Stimulated activated CD8-positive, alpha-beta memory T cell treated with anti-CD3 and anti-CD28 coated beads, Interleukin-2, amount 100 ng/mL, for 48 hours (primary cell): ENCODE measurements at places on chromosomes 4 and X.

DNA sequence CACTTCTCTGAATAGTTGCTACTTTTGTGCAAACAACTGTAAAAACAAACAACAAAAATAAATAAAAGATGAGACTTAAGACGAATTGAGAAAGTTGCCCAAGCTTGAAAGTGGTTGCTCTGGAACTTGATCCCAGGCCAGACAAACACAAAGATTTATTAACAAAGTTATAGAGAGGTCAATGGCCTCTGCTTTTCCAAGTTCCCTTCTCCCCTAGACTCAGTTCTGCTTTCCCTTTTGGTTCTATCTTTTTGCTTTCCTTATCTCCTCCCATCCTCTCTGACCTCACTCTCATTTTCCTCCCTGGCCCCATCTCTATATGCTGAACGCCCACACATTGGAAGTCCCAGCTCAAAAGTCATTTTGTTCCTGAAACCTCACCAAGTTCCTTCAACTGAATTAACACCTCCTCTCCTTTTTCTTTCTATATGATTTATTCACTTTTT is 82.7 kb downstream of the MXRA5 start:
- no peak for DNase-seq

DNA sequence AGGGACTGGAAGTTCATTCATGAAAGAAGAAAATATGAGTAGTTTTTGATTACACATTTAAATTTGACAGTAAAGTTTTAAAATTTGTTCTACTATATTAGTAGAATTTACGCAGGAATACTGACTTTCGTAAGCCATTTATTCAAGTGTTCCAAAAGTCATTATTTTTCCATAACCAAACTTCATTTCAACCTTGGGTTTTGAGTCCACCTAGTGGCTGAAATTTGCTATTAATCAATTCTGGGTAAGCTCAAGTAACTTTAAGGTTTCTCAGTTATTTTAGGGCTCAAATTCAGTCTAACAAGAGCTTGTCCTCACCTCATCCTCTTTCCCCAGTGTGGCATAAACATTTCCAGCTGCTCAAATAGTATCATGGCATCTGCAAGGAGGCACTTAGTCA is 175.4 kb downstream of the SH3BGRL start:
- DNase-seq, result no peak

- DNase-seq, result no peak
These were observed 28.4 kb downstream of the APBB2 start for GRCh38 chr4:41185614-41186592.

GRCh38 chrX:103613362-103613890 is 5.7 kb downstream of the TCEAL3 start:
- no peak for DNase-seq

- DNase-seq, result no peak
These were observed 62.5 kb downstream of the WFS1 start for GRCh38 chr4:6332042-6332668.

DNA sequence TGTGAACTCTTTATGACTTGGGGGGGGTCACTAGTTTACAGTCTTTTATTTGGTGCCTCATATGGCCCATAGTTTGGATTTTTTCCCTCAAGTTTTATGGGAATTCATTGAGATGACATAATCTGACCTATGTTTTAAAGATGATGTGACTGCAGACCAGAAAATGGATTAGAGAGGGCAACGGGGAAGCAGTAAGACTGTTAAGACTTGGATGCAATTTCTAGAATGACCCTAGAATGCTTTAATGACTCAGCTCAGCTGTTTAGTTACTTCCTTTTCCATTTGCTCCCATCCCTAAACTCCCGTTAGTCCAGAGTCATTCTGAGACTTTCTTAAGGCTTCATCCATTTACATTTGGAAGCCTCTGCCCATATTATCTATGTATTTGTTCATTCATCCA is 59.9 kb upstream of the PDGFRA start:
- no peak for DNase-seq

- DNase-seq, result no peak
These were observed 157.9 kb downstream of the DCAF12L1 start for GRCh38 chrX:126394681-126395080.

GRCh38 chr4:142893012-142893411 is 46.9 kb upstream of the INPP4B start:
- DNase-seq, result no peak

DNA sequence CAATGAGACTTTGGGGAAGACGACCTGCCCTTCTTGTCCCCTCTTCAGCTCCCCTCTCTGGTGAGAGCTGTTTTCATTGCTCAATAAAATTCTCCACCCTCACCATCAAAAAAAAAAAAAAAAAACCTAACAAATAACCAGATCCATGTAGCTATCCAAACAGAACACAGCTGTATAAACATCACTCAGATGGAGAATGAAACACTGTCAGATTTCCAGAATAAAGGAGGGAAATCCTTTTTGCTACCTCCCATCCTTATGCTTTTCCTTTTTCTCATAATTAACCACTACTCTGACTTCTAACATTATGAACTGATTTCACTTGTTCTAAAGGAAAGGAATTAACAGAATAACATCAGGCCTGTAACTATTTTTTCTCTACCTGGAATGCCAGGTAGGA is 155.6 kb downstream of the PPP4R3C start:
- DNase-seq, result no peak

- no peak for DNase-seq
These were observed 589 bp upstream of the KIT start for GRCh38 chr4:54657185-54657550.

DNA sequence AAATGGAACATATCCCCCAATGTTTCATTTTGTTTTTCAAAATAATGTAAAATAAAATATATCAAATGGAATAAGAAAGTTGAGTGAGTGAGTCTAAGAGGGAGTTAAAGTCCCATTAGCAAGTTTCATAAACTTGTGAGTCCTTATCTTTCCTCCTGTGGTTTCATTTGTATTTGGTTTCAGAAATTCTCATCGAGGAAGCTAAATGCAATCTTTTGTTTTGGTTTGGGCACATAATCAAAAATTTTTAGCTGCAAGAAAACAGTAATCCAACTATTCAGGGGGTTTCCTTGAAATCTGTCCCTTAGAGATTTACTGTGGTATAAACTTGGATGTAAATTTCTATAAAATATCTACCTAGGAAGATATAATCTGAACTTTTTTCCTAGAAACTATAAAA is 124.2 kb downstream of the CAMK2D start:
- DNase-seq, result no peak

- no peak for DNase-seq
These were observed 36.4 kb upstream of the CD99 start for GRCh38 chrX:2654436-2655340.

GRCh38 chr4:98385831-98386230 is 124.6 kb downstream of the RAP1GDS1 start:
- DNase-seq, result no peak

DNA sequence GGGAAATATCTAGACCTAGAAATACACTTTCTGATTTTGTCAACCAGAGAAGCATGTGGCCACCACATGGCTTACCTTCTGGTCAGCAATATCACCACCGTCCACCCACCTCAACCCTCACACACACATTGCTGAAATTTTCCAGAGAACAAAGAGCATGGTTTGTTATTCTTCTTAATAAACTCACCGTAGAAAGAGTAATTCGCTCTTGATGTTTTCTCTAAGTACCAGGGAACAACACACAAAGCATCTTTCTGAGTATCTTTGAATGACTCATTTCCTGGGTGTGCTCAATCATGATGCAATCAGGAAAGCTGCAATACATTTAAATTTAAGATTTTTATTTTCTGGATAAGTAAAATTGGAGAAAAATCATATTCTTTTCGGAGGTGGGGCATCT is 24.7 kb upstream of the LRAT start:
- DNase-seq, result no peak

GRCh38 chrX:29902004-29902403 is 313.4 kb upstream of the MAGEB2 start:
- no peak for DNase-seq

GRCh38 chr4:1568855-1569460 is 115.2 kb downstream of the FAM53A start:
- no peak for DNase-seq

- no peak for DNase-seq
These were observed 30.3 kb downstream of the UCHL1 start for GRCh38 chr4:41287005-41287404.
